ENCODE measurements at places on chromosomes 2 and 18. TPM values are rescaled to one million over a fixed set of nuclear protein-coding genes. Genes with fewer than 3 reads are reported as not detected.
A peak's percentile ranks its signal among the peaks of the same experiment; 100 is the strongest.

DNA sequence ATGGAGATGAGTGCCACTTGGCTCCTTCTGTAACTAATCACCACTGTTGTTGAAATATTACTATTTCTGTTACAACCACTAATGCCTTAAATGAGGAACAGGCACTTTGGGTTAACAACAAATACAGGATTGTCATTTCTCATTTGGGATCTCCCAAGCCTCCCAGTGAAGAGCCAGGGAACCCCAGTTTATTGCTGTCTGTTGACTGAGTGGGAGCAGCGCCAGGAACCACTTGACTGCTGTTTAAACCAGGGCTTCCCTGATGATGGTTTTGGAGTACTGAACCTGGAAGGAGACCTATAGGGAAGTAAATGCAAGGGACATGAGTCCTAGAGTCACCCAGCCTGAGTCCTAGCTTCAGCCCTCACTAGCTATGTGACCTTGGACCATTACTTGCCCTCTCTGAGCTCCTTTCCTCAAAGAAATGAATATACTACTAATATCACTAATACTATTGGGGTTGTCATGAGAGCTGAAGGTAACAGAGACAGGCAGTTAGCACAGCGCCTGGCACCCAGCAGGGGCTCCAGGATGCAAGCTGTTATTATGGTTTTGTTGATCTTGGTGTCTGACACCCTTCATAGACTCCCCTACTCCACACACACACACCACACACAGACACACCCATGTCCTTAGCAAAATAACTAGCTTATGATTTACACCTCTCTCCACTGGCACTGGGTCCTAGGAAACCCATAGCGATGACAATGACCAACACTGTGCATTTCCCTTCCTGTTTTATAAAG is 104.2 kb upstream of the FZD7 start:
- no peak for ATAC-seq

GRCh38 chr18:76621782-76622495 is 126.9 kb upstream of the ZNF516 start:
- ATAC-seq, result no peak

GRCh38 chr2:133458280-133458679 is 110.0 kb downstream of the NCKAP5 start:
- ATAC-seq, result no peak

DNA sequence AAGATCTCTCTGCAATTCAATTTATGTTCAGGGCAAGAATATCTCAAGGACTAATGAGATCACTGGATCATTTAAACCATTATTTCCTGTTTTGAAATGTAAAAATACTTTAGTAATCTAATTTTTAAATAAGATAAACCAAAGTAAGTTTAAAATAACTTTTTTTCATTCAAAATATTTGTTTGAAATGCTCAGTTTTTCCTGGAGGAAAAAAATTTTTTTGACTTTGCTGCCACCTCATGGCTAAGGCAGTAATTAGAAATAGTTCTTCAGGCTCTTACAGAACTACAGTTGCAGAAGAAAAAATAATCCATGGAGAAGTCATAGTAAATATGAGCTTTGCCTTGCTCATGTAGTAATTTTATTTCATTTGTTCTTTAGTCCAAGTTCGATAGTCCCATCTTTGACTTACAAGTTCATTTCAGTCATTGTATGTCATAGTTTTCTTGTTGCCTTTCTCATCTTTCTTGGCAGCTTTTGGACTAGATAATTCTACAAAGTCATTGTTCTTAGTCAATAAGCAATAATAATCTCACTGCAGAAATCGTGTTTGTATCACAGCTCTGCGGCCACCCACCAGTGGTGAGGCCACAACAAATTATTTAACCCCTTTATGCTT is 127.4 kb downstream of the DPP4 start:
- ATAC-seq, result no peak

- ATAC-seq, result no peak
These were observed 14.2 kb downstream of the LIMS2 start for GRCh38 chr2:127661072-127661649.

DNA sequence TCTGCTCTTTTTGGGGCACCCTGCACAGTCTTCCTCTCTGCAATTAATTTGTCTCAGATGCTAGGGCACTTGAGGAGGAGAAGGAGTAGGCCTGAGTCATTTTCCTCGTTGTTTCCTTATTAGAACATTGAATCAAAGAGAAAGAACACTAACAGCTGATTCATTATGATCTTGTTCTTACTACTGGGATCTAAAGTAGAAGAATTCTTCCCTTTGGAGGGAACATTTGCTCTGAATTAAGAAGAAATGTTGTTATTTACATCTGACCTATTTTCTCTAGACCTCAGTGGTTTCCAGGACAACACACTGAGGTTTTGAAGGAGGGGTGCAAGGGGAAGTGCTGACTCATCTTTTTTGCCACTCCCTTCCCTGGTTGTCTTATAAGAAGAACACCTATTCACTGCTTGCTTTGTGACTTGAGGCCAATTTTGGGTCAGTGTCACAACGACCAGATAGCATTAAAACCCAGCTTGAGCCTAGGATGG is 24.3 kb upstream of the STAT1 start:
- peak; percentile 90 for ATAC-seq

The C1QL2 gene
- total RNA-seq, result not detected

The FBLN7 gene
- 49.9 TPM for total RNA-seq

Measured in activated T-helper 17 cell treated with anti-CD3 and anti-CD28 coated beads, Interleukin-2, amount 50 U/mL, for 72 hours (primary cell).